ENCODE measurements at places on chromosomes 12 and 14.

- DNase-seq, result no peak
These were observed 93.2 kb upstream of the OTX2 start for GRCh38 chr14:56903304-56903969.

DNA sequence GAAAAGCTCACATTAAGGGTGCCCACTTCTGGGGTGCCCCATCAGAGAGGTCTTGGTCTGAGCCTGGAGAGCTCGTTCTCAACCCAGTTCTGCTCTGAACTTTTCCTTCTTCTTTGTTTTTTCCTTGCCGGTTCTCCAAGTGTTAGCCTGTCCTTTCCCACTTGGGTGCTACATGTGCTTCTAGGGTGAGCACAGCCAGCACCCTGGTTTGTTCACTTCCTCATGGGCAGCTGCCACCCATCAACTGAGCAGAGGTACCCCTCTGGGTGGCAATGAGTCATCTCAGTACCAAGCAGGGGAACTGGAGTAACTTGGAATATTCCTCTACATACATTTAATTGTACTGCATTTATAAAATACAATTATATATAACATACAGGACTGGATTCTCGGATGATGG lies 3.9 kb upstream of the SYNE3 start:
- DNase-seq, result no peak

DNA sequence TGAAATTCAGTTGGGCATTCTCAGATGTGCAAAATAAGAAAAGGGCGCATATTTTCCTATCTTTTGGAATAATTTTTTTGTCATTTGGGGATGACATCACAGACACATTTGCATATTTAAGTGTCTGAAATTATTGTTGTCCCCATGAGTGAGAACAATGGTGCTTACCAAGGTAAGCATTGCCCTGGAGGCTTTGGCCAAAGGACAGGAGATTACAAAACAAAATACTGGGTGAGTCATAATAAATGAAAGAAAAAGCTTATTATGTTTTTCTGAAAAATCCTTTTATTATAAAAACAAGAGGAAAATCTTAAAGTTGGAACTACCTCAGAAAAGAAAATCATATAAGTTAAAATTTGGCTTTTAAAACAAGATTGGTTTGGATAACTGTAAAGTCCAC lies 254.9 kb downstream of the BTG1 start:
- DNase-seq, result no peak

DNA sequence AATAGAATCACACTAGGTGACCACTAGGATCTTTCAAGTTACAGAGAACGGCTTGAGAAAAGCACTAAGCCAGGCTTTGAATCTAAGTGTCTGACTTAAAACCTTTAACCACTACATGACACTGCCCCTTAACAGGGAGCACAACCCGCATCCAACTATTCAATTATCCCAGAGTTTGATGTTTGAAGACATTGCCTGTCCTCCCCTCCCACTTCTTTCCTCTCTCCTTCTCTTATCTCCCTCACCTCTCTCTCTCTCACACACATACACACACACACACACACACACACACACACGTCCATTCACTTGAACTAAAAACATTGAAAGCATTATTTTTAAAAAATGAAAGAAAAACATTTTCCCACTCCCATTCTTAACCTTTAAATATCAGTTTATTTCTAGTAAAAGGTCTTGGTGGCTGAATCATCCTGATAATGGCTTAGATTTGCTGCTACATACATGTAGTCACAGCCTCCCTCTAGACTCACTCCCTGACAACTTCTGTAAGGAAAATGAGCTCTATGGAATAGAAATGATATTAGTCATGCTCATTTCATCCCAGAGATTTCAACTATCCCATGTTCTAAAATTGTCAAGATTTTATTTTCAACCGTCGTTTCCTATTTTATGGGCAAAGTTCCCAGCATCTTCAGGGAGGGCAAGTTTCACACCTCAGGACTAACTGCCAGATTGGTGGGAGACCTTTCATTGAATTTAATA lies 53.5 kb upstream of the RAP1B start:
- no peak for DNase-seq

DNA sequence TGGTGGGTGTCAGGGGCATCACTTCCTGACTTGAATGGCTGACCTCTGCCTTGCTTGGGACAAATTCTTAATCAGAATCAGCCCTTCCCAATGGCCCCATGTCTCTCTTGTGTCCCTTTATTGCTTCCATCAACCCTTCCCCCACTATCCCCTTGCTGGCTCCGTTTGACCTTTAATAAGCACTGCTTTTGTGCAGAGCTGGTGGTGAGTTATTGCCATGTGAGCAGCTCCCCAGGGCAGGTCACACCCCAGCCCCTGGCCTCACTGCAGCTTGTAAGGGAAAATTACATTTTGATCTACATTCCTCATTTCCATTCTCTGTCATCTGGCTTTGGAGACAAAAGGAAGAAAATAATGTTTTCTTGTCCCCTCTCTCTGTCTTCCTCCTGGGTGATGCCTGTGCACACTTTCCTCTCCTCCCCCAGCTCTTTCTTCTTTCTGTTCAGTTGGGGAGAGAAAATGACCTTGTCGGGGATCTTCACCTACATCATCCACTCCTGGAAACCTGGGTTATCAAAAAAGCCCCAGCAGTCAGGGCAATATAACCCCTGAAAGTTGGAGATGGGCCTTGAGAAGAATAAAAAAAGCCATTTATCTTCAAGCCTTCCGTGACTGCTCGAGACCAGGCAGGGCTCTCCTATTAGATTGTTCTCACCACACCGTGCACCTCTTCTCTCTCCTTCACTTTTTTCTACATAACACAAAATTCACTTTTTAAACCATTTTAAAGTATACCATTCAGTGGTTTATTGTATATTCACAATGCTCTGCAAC lies 100.4 kb upstream of the SRRM4 start:
- DNase-seq, result no peak

All from stimulated activated CD8-positive, alpha-beta memory T cell treated with anti-CD3 and anti-CD28 coated beads, Interleukin-15, amount 100 ng/mL, for 48 hours (primary cell).